ENCODE measurements at places on chromosomes 6 and 20.
A peak's percentile ranks its signal among the peaks of the same experiment; 100 is the strongest.

- DNase-seq = no peak
These were observed 49.9 kb downstream of the BMP5 start for GRCh38 chr6:55825402-55826051.

DNA sequence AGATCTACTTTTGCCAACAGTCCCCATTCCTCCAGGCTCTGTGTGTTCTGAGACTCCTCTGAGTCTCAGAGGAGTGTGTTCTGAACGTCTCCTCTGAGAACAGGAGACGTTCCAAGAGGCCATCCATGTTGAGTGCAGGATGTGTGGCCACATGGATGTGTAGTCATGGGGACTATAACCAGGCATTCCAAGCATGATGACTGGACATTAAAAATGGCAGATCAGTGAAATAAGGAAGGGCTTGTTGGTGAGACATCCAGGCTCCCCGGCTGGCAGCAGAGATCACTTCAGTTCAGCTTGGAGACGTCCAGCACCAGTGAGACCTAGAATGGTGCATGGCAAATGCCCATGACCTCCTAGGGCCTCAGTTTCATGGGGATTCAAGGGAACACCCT lies 34.3 kb upstream of the POU5F1 start:
- no peak for DNase-seq

GRCh38 chr6:108168501-108169463 lies 3.0 kb downstream of the NR2E1 start:
- DNase-seq = peak; percentile 73

GRCh38 chr6:79718509-79719247 lies 87.5 kb downstream of the SH3BGRL2 start:
- DNase-seq = no peak

DNA sequence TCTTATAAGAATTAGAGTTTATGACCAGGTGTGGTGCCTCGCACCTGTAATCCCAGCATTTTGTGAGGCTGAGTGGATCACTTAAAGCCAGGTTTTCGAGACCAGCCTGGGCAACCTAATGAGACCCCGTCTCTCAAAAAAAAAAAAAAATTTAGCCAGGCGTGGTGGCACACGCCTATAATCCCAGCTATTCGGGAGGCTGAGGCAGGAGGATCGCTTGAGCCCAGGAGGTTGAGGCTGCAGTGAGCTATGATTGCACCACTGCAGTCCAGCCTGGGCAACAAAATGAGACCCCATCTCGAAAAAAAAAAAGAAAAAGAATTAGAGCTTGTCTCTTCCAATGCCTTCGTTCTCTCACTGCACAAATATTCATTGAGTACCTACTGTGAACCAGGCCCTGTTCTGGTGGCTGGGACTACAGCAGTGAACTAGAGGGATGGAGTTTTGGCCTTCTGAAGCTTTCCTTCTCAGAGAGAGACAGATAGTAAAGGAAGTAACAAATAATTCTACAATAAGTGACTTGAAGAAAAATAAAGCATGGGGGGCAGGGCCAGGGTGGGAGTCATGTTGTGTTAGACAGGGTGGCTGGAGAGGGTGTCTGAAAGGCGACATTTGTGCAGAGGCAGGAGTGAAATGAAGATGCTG lies 56.4 kb downstream of the HNF4A start:
- no peak for DNase-seq

DNA sequence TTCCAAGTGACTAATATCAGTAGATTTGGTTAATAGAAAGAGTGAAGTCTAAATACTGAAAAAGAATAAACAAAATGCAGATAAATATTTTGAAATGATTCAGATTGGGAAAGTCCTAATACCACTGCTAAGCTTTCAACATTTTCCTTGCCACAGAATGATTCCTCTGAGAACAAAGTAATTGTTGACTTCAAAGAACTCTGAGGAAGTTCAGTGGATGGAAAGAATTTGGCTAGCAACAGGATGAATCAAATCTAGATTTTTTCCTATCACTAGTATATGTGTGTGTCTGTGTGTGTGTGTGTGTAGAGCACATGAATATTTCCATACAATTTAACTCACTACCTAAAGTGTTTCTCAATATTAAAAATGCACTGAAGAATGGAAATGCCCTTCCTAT lies 107.9 kb upstream of the PREP start:
- no peak for DNase-seq

- DNase-seq = no peak
These were observed 28.8 kb upstream of the CFAP206 start for GRCh38 chr6:87378947-87379346.

DNA sequence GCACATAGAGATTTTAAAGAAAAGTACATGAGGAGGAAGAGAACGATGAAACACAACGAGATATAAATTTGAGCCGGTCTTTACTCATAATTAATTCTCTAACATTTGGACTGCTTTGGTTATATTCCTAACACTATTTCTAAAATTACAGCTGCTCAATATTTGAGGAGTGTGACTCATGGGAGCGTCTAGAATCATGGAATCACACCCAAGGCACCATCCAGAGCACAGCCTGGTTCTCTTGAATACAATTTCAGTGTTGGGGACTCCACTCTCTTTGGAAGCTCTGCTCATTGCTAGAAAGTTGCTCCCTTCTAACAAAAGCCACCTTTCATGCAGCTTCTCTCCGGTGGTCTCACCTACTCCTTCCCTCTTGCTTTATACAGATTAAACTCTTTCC lies 64.4 kb downstream of the LY86 start:
- DNase-seq = no peak

DNA sequence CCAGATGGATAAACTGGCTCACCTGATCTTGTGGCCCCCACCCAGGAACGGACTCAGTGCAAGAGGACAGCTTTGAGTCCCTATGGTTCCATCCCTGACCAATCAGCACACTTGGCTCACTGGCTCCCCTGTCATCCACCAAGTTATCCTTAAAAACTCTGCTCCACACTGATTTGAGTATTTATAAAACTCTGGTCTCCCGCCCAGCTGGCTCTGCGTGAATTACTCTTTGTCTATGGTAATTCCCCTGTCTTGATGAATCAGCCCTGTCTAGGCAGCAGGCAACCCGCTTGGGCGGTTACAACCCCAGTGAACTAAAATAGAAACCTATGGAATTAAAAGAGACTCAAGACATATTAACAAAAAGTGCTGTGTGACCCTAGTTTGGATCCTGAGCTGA lies 38.1 kb upstream of the CD83 start:
- DNase-seq = no peak

DNA sequence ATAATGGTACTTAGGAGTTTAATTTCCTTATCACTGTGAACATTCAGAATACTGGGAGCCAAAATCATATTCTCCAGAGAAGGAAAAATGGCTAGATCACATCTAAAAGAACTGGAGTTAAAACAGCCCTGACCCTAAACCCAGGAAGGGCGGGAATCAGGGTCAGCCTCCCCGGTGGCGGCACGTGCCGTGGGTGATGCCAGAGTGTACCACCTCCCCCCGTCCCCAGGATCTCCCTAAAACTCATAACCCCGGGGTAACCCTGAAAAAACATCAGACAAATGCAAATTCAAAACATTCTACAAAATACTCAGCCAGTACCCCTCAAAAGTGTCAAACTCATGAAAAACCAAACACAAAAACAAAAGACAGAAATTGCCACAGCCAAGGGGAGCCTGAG lies 148.3 kb downstream of the DLL1 start:
- no peak for DNase-seq

DNA sequence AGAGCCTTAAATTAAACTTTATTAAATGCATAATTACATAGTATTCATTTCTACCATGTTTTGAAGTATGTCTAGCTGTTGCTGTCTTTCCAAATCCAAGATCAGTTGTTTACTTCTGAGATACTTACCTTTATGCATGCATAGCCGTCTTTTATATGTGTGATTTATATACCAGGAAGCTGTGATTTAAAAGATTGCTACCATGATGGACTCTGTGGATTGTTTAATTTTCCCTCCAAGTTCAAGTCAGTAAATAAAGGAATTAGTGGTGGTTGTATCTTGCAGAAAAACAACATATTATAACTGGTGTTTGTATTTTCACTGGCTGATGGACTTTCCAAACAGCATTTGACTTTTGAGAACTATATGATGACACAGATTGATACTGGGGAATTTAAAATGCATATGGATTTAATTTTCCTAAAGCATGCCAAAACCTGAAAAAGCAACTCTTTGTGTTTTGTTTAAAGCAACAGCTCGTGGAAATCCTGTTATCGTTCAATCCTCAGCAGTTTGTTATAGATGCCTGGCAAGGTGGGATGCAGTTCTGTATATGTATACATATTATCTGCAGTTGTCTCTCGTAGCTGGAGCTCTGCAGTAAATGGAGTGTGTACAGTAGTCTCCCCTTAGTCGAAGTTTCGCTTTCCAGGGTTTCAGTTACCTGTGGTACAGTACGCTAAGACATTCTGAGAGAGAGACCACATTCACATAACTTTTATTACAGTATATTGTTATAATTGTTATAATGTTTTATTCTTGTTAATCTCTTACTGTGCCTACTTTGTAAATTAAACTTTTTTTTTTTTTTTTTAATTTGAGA lies 77.1 kb downstream of the CBFA2T2 start:
- no peak for DNase-seq

DNA sequence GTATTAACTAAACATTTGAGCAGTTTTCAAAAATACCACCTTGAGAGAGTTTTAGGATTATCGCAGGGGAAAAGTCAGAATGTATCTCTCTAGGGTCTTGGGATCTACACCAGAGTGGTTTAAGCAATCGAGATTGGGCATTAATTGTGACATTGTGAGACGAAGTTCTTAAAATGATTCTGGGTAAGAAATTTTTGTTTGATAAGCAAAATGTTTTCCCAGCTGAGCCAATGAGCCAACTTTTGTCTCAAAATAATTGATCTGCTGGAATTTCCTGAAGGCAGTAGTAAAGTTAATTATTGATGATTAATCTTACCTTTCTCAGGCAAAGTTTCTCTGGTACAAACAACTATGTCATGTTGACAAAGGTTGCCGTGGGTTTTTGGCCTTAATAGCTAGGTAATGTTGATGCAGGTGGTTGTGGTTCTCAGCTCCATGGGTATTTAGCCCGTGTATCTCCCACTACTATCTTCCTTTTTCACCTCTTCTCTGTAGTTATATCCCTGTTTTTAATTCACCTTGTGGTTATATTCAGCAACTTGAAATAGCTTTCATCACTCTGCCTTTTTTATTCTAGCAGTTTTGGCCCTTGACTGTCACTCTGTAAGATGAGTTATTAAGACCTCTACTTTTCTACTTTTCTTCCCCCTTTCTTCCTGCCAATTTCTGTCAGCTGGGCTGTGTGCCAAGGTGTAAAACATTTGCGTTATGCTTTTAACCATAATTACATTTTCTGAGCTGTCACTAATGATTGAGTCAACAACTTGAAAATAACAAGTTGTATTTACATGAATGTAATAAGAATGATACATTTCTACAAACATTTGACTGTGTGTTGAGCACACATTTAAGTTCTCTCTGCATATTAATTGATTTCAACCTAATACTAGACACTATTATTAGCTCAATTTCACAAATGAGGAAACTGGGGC lies 368.3 kb upstream of the BTBD3 start:
- DNase-seq = no peak

DNA sequence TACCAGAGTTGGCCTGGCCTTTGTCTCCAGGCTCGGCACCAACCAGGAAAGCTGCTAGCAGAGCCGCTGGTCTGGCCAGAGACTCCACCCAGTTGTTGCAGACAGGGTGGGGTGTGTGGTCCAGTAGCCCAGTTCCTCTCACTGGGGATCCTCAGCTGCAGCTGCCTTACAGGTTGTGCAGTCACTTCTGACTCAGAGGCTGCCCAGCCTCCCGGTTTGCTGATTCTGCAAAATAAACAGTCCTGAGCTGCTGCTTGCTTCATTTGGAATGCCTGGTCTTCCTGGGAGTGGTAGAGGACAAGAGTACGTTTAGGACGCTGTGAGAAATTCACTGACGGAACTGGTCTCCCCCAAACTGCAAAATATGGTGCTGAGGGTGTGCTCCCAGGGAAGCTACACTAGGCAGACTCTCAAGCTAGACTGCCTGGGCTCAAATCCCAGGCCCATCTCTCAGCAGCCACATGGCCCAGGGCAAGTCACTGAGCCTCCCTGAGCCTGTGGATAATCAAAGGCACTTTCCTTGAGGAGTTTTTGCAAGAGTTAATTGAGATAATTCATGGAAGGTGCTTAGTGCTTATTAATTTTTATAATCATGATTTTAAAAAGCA lies 246.1 kb downstream of the TFAP2C start:
- DNase-seq = no peak

GRCh38 chr20:8124639-8125038 lies 7.4 kb upstream of the PLCB1 start:
- no peak for DNase-seq

DNA sequence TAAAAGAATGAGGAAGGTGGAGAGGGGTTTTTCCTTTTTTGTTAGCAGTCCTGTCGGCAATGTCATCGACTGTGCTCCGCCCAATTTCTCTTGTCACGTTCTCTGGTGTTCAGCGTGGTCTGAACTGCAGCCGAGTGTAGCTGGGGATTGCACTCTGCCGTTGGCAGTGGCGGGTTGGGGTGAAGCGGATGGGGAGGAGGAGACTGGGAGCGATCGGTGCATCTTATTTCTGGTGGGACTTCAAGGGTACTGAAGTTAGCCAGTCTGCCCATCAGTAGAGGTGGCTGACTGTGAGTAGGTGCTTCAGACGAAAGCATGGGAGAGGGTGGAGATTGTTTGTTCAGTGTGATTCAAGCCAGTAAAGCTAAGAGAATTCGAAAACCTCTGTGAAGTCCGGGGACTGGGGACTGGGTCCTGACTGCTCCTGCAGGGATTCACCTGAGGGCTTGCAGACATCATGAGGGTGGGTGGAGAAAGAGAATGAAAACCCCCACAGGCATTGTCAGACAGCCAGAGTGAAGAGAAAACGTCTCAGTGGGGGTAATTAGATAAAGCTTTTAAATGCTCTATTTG lies 5.1 kb downstream of the RREB1 start:
- DNase-seq = no peak

GRCh38 chr6:27503436-27504030 lies 30.6 kb upstream of the ZNF184 start:
- DNase-seq = peak; percentile 78

DNA sequence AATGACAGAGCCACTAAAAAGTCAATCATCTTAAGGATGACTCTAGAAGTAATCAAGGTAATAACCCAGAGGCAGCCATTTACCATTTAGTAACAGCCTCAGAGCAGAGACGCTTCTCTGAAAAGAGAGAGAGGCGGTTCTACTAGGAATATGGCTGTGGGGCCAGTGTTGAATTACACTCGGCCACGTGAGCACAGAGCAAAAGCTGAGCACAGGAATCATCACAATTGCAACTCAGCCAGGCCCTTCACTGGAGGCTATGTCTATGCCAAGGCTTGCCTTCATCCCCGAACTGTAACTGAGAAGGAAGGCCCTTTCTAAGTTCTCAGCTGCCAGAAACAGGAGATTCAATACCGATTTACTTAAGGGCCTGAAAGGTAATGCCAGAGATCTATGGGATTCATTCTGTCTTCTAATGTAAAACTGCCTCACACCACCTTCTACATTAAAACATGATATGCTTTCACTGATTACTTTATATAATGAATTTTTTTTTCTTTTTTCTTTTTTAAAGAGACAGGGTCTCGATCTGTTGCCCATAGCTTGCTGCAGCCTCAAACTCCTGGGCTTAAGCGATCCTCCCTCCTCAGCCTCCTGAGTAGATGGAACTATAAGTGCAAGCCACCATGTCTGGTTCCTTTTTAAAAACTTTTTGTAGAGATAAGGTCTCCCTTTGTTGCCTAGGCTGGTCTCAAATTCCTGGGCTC lies 67.6 kb downstream of the NUDT3 start:
- DNase-seq = no peak

GRCh38 chr6:113908801-113909200 lies 51.7 kb downstream of the MARCKS start:
- no peak for DNase-seq

GRCh38 chr20:36549628-36549941 lies 8.3 kb downstream of the MYL9 start:
- DNase-seq = no peak

GRCh38 chr6:99119109-99120031 lies 171.6 kb upstream of the FBXL4 start:
- DNase-seq = peak; percentile 57

- DNase-seq = no peak
These were observed 9.5 kb downstream of the DAAM2 start for GRCh38 chr6:39801456-39802251.

All from endothelial cell (in vitro differentiated cells).